ENCODE measurements at places on chromosomes 11 and 22.

DNA sequence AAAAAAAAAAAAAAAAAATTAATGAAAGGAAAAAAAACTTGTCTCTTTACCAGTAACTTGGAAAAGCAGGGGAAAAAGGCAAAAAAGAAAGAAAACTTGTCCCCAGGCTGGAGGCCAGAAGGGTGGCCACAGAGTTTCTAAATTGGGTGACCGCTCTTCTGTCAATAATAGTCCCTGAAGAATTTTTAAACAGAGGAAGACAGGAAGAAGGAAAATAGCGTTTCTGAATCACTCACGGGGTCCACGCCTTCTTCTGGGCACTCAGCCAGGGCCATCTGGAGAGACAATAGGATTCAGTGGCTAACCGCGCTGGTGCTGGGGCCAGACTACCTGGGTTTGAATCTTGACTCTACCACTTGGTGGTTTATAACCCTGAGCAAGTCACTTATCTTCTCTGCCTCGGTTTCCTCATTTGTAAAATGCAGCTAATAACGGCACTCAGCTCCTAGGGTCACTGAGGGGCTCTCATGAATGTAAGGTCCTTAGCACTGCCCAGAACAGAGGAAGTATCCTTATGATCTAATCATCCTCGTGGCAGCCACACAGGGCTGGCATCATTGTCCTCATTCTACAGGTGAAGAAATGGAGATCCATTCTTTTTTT is 7.0 kb downstream of the C11orf86 start:
- DNase-seq = peak; percentile 93

- peak; percentile 33 for DNase-seq
These were observed 3.9 kb downstream of the TSPAN4 start for GRCh38 chr11:846496-847098.

DNA sequence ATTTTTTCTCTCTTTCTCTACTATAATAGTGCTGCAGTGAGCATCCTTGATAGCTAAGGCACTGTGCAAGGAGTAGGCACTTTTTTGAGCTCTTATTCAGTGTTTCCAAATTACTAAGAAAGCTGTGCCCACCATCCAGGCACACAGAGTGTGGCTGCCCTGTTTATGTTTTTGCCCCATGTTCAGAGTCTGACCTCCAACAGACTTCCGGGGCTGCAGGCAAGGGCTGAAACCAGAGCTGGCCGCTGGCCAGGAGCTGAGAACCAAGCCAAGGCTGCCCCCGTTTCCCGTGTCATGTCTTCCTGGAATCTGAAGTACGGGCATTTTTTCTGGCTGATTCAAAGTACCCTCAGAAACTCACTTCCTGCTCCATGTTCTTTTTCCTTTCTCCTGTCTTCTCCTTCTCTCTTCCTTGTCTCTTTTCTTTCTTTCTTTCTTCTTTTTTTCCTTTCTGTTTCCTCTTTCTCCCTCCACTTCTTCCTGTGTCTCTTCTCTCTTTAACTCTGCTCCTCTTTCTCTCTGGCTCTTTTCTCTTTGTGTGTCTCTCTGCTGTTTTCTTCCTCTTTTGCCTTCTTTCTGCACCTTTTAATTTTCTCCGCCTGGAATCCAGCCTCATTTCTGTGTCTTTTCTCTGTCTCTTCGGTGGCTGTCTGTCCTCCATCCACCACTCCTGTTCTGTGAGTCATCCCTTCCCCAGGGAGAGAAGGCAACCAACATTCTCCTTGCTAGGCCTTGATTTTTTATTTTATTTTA is 17.0 kb upstream of the KCTD14 start:
- peak; percentile 89 for DNase-seq

- DNase-seq = peak; percentile 14
These were observed 142.2 kb downstream of the FAM76B start for GRCh38 chr11:95647355-95647754.

DNA sequence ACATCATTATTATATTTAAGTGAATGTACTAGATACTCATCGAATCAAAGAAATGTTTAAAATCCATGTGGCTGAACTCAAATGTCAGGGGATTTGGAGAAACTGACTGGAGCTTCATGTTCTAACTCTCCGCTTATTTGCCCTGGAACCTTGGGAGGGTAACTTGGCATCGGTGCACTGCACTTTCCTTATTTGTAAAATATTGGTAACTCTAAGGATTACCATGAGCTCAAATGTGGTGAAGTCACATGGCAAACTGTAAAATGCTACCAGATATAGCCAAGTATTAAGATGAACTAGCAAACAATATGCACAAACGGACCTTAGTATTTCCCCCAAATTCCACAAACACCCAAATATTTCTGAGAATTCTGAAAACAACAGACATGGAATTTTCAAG is 75.6 kb downstream of the ETS1 start:
- DNase-seq = no peak

- DNase-seq = no peak
These were observed 138.9 kb downstream of the CD44 start for GRCh38 chr11:35277827-35278226.

- peak; percentile 82 for DNase-seq
These were observed 123.1 kb downstream of the PKNOX2 start for GRCh38 chr11:125287491-125288210.

DNA sequence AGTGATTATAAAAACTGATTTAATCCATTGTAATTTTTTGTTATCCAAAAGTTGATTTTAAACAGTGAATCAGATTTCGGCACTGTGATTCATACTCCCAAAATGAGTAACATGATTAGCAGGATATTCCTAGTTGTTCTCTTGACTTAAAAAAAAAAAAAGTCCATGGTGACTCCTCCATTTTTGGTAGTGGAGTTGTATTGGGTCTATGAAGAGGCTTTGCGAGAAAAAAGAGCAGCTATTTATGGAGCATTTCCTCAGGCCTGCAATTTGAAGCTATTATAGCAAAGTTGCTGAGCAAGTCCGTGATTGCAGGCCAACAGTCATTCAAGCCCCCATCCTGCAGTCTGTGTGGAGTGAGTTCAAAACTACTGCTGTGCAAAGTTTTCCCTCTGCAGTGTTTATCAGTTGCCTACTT is 28.8 kb downstream of the YAP1 start:
- peak; percentile 96 for DNase-seq

DNA sequence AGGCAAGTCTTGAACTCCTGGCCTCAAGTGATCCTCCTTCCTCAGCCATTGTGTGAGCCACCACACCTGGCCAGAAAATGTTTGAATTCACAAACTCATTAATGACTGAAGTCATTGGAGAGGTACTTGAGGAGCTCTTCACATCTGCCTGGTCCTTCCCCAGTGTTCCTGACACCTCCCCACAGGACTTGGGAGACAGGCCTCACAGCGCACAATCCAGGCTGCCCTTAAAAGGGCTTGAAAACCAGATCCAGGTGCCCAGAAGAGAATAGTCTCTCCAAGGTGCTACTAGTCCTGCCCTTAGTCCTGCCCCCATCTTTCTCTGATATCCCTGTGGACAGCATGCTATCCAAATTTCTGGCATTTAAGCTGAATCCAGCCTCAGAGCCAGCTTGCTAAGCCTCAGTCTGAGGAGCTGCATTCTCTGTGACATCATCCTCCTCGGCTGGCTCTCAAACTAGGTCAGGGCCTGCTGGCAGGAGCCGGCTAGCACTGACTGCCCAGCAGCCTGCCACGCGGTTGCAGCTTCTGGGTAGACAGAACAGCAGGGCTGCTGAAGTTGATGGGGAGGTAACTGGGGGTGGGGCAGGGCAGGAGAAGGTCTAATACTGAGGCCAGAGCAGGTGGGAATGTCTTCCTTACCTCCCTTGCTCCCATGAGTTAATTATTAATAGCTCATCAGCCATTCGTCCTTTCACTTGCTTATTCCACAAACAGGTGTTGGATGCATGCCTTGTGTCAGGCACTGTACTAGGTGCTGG is 35.3 kb upstream of the NECTIN1 start:
- peak; percentile 50 for DNase-seq

DNA sequence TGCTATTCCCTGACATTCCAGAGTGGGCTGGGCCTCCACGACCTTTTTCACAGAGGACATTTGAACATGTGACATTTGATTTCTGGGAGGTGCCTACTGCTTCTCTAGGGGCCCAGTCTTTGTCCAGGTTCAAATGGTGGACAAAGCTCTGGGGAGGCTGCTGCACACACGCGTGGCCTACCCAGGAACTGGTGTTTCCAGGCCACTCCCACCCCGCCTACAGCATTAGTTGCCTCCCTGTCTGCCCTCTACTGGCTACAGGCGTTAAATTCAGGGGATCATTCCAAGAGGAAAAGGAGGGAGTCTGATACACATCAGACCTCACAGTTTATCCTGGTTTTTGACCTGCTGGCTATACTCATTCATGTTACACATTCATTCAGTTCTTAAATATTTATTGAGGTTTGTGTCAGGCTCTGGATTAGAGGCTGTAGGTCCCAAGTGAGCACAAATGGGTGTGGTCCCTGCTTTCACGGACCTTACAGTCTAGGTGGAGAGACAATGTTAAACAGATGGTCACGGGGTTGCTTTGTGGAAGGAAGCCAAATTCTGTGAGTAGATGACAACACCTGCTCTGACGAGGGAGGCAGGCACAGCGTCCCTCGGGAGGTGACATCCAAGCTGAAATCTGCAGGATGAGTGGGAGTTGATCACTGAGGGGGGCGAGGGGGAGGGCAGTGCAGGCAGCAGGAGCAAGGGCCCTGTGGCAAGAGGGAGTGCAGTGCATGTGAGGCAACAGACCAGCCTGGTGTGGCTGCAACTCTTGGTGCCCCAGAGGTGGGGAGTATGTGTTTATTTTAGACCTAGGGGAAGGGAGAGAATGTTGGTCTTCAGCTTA is 11.8 kb downstream of the TUB start:
- peak; percentile 64 for DNase-seq

- DNase-seq = no peak
These were observed 3.6 kb upstream of the FBXO3 start for GRCh38 chr11:33777906-33778305.

- no peak for DNase-seq
These were observed 18.4 kb upstream of the OSBPL5 start for GRCh38 chr11:3183523-3183922.

DNA sequence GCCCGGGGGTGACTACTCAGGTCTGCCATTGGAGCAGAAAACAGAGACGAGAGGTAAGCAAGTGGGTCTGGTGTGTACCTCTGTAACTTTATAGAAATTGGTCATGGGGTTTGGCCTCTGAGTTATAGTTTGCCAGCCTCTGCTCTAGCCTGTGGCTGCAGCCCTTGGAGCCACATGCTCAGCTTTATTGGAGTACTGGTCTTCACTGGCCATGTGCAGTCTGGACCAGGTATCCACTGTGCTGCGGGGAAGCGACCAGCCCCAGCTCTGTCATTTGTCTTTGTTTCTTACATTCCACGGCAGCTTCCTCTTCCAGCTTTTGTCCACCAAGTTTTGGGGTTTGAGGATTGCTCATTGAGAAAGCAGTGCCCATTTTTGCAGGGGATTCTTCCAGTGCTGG is 453.4 kb downstream of the TBC1D22A start:
- no peak for DNase-seq

GRCh38 chr11:130478881-130479280 is 30.4 kb downstream of the ADAMTS15 start:
- DNase-seq = no peak

- no peak for DNase-seq
These were observed 1182.7 kb downstream of the BRD1 start for GRCh38 chr22:48644997-48645396.

DNA sequence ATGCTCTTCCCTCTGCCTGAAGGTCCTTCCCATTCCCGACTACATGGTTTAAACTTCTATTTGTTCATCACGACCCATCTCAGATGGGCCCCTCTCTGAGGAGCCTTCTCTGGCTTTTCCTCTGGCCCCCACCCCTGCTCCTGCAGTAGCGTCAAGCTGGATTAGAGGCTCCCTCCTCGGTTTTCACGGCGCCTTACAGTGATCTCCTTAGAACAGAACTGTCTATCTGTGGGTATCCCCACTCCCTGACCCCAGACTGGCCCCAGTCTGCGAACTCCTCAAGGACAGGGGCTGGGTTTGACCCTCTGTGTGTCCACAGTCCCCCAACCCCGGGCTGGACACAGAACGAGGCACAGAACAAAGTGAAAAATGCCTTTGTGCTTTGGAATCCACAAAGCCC is 2.8 kb downstream of the PLEKHB1 start:
- no peak for DNase-seq

DNA sequence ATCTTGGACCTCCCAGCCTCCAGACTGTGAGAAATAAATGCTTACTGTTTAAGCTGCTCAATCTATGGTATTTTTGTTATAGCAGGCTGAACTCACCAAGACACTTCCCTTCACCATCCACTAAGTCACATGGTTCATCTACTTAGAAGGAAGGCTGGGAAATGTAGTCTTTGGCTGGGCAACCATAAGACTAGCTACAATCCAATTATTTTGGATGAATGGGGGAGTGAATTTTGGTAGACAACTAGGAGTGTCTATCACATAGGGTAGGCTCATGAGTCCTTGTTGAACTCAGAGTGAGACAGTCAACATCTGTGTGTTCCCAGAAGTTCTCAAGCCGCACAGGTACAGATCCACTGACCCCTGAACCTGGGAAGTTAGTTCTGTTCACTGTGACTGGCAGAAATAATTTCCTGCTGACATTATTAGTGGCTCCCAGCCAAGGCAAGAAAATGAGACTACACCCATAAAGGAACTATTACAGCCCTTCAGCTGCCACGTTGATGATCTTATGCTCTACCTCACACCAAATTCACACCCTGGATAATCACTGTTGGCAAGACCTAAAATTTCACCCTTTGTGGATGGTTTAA is 3.1 kb upstream of the SLC35C1 start:
- no peak for DNase-seq

DNA sequence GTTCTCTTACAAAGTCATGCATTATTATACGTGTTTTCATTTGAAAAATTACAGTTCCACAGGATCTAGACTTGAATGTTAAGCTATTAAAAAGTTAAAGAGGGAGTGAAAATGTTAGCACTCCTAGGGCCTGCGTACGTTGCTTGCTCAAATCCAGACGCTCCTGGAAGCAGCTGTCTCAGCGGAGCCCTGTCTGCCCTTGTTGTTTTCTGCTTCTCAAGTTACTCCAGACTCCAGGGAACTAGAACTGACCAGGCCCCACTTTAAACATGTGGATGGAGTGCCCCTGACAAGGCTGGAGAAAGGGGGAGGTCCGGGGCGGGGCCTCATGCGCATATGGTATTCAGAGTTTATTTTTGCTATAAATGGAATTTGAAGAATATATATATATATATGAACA is 9.6 kb downstream of the PARVB start:
- DNase-seq = peak; percentile 48

DNA sequence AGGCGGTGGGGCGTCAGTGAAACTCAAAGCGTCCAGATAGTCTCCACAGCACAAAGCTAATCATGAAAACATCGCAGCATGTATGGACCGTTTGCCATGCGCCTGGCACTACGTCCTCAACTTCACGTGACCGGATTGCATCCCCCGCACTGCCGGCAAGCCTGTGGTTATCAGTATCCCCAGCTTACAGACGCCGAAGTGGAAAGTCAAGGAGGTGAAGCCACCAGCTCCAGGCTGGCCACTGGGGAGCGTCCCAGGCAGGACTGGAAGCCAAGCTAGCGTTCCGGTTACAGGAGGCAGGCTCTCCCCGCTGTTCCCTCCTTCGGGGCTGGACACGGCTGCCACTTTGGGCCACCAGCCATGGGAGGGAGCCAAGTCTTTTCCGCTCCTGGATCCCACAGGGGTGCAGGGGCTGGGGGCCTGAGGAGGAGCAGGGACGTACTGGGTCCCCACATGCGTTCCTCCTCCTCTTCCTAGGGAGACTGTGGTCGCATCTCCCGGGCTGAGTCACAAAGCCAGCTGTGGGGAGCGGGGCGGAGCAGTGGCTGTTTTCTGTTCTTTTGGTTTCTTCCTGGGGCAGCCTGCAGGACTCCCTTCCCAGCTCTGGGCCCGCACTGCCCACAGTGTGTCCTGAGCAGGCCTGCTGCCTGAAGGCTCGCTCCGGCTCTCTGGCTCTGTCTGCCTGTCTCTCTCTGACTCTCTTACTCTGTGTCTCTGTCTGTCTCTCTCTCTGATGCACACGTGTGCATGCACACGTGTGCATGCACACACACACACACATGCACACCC is 4.3 kb upstream of the OSBPL5 start:
- peak; percentile 59 for DNase-seq

All from fibroblast of skin of abdomen (primary cell).